ENCODE measurements at places on chromosomes 13 and 19.

GRCh38 chr13:36341718-36342117 lies 4.5 kb downstream of the SPART start:
- no peak for DNase-seq

GRCh38 chr19:995051-995827 lies 5.0 kb upstream of the GRIN3B start:
- DNase-seq: no peak

DNA sequence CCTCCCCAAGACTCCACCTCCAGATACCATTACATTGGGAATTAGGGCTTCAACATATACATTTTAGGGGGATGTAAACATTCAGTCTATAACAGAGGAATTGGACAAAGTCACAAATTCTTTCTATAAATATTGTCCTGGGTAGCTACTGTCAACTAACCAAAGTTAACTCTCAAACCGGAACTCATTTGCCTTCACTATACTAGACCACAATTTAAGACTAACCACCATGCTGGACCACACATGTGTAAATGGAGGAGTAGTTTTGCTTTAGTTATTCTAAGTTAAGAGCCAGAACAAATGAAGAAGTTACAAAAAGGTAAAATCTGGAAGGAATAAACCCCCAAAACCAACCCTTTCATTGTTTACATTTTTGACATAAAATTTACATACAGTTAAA lies 222.8 kb downstream of the NDFIP2 start:
- no peak for DNase-seq

GRCh38 chr13:112968910-112969691 lies at the start of gene MCF2L:
MCF2L (plus strand) TSS chr13:112969214; CDS start chr13:112969380, 166 bp downstream.
- DNase-seq: peak; percentile 26

DNA sequence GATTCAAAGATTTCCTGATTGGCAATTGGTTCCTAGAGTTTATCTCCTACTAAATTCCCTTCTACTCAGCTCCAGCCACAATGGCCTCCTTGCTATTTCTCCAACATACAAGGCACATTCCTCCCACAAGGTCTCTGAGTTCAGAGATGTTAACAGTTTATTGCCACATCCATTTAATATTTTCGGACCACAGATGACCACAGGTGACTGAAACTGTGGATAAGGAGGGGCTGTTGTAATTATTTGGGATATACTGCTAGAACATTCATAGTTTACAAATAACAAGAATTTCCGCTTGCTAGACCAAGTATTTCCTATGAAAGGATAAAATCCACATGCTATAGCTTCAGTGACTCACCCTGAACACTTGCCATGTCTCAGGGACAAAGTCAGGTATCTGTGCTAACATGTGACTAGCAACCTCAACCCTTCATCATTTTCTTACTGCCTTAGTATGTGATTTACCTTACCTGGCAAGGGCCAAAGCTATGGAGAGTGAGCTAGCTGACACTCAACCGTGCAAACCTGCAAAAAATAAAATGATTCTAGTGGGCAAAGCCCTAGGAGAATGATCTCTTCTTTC lies 117.7 kb downstream of the TBC1D4 start:
- DNase-seq: no peak

- DNase-seq: no peak
Observed at GRCh38 chr19:17114414-17114831, 38.8 kb downstream of the MYO9B start.

GRCh38 chr13:96700657-96701056 lies 293.6 kb downstream of the OXGR1 start:
- no peak for DNase-seq

Data from T-helper 2 cell (primary cell).